Activated CD4-positive, alpha-beta T cell treated with anti-CD3 and anti-CD28 coated beads, Interleukin-2, amount 10 ng/mL, durations not matched to agents 24 days and 14 days (primary cell): ENCODE measurements at places on chromosomes 13 and 19. TPM values are rescaled to one million over a fixed set of nuclear protein-coding genes. Genes with fewer than 3 reads are reported as not detected.

Gene CATSPERD
- not detected in 2 replicates for total RNA-seq

Gene EBI3
- 44.0 and 45.0 TPM in 2 replicates for total RNA-seq

GRCh38 chr13:66859078-66859477 lies 371.1 kb downstream of the PCDH9 start:
- no peak for DNase-seq

Gene ZNF418
- 1.2 and 1.5 TPM in 2 replicates for total RNA-seq

DNA sequence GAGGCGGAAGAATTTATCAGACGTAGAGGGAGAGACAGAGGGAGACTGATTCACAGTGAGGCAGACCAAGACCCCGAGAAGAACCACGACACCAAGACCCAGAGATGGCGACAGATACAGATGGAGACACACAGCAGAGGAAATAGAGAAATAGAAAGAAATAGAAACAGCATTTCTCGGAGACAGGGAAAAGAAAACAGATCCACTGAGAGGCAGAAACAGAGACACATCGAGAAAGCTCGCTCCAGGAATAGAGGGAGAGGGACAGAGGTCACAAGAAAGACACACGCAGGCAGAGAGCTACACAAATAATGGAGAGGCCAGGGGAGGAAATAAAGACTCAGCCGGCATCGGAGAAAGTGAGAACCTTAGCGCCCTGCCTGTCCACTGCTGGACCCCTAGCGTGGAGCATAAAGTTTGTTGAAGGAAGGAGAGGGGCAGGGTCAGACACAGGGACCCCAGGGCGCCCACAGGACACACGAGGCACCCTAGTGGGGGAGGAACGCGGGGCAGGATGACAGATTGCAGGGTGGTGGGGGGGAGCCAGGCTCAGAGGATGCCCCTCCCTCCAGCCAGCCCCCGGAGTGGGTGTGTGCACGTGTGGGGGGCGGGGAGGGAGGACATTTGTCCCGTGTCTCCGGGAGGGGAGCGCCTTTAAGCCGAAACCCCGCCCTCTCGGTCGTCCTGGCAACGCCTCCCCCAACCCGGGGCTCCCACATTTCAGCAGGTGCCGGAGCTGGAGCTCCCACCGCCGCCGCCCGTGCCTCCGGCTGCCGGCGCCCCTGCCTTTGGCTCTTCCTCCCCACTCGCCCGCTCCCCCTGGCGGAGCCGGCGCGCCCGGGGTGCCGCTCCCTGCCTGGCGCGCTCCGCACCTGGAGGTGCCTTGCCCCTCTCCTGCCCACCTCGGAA lies at the start of gene PRKCG:
PRKCG (plus strand) TSS at position 716 of the 909 bp plus-strand sequence. CDS start 298 bp downstream, outside the sequence.
- peak; percentile 91 for DNase-seq

- no peak for DNase-seq
Observed at GRCh38 chr13:38685431-38685830, 1.4 kb upstream of the FREM2 start.

GRCh38 chr13:77034881-77035280 lies 7.9 kb upstream of the FBXL3 start:
- peak; percentile 45 for DNase-seq

Gene GRIN2D
- 0.16 and 0.26 TPM in 2 replicates for total RNA-seq

- no peak for DNase-seq
Observed at GRCh38 chr13:29457299-29457698, 138.2 kb downstream of the SLC7A1 start.

Gene NKPD1
- total RNA-seq, result 0.16 and 0.28 TPM in 2 replicates

DNA sequence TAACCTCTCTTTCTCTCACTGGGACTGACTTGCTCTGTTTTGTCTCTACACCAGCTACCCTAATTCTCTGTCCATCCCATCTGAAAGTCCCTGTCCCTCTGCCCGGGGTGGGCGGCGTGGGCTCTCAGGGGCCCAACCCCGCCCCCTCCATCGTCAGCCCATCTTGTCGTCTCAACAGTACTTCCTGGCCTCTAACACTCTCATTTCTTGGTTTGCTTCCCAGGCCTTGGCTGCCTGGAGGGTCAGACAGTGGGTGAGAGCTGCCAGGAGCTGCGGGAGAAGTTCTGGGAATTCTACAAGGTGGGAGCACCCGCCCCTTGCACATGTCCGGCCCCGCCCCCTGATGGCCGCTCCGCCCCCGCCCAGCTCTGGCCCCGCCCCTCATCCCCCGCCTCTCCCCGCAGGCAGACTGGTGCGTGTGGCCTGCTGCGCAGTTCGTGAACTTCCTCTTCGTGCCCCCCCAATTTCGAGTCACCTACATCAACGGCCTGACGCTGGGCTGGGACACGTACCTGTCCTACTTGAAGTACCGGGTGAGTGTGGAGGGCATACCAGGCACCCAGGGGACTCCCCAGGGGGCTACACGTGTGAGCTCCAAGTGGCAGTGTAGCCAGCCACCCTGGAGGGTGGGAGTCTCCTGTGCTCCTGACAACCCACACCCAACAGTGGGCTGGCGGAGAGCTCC lies 1.7 kb downstream of the MPV17L2 start:
- DNase-seq, result peak; percentile 76

DNA sequence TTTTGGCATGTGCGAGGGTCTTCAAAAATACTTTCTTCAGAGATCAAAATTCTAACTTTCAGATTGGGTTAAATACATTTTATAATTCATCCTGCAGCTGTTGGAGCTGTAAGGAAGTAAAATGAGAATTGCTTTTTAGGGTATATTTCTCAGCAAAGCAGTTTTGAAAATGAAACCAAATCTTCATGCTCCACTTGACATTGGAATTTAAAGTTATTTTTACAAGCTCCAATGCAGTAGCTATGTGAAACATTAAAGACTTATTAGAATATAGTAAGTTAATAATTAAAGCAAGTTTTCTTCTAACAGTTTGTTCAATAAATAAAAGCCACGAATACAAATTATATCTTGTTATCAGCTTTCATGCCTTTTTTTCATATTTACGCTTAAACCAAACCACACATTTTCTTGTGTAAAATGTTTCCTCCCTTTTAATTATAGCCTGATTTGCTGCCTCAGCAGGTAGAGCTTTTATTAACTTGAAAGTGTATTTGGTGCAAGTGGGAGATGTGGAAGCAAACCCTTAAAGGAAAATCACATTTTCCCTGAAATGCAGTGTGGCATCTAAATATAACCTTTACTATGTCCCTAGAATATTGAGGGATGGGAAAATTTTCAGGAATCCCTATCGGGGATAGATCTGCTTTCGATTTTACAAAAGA lies 12.4 kb upstream of the MICU2 start:
- no peak for DNase-seq

DNA sequence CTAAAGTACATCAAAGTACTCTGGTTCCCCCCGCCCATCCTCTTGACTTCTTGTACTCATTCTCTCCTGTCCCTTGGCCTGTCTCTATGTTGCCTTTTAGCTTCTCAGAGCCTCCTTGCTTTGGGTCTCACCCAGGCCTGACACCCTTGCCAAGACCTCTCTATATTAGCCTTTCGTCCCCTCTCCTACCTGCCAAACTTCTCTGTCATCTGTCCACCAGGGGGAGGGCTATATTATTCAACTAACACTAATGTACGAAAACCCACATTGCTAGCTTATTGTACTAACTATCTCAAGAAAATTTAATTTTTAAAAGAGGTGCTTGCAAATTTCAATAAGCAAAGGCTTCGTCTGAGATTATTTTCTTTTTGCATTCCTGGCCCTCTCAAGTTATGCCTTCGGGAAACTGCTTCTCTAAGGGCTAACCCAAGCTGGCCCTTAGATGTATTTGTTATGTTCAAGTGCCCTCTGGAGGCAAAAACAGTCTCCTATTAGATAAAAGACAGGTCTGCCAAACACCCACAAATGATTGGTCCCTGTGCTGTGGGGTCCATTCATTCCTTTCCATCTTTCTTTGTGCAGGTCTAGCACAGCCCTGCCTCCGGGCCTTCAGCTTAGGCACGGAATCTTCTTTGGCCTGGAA lies 6.3 kb upstream of the MRPS31 start:
- peak; percentile 84 for DNase-seq

DNA sequence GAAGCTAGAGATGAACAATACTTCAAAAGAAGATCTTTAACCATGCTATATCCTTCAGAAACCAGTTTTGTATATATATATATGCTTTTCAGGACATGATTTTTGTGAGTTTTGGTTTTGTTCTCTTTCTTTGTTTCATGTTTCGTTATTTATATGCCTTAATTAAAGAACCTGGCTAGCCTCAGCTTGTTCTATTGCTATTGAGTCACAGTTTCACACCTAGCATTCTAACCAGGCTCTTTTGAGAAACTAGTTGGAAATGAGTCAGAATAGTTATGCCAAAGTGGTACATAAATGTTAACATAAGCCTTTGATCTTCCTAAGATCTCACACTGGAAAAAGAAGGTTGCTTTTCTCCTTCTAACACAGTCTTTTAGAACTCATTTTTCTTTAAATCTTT lies 1925.2 kb downstream of the OLFM4 start:
- no peak for DNase-seq

DNA sequence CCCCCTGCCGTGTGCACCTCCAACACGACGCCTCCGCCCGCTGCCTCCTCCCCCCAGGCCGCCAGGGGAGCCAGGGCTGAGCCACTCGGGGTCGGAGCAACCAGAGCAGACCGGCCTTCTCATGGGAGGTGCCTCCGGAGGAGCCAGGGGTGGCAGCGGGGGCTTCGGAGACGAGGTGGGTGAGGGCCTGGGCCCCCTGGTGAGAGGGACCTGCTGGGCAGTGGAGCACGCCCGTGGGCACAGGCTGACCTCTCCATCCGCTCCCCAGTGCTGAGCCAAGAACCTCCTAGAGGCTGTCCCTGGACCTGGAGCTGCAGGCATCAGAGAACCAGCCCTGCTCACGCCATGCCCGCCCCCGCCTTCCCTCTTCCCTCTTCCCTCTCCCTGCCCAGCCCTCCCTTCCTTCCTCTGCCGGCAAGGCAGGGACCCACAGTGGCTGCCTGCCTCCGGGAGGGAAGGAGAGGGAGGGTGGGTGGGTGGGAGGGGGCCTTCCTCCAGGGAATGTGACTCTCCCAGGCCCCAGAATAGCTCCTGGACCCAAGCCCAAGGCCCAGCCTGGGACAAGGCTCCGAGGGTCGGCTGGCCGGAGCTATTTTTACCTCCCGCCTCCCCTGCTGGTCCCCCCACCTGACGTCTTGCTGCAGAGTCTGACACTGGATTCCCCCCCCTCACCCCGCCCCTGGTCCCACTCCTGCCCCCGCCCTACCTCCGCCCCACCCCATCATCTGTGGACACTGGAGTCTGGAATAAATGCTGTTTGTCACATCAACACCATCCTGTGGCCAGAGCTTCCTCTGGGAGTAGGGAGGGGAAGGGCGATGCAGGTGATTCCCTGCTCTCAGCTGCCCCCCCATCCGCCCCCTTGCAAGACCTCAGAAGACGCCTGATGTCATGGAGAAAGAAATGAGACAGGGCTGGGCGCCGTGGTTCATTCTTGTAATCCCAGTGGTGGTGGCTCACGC lies 12.0 kb downstream of the BCAM start:
- no peak for DNase-seq

DNA sequence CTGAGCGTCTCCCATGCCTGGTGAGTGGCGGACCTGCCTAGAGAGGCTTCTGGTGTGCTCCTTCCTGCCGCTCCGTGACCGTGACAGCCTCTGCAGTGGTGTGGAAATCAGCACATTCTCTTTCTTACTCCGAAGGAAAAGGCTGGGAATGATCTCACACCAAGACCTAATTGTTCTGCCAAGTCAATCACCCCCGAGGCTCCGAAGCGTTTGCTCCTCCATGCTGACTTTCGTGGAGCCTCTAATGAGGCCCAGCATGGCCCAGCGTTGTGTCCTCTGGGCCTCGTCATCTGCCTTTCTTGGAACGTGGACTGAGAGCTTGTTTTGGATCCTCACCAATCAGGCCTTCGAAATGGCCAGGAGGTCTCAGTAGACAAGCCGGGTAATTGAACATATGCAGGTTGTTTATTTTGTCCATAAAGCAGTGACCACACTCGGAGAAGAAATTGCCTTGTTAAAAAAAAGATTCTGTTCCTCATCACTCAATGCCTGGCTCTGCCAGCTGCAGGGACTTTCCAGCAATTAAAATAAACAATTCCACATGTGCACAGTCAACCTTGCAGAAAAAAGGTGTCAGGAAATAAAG lies 107.1 kb downstream of the UBL3 start:
- no peak for DNase-seq

Gene SLC10A2
- total RNA-seq, result not detected in 2 replicates

- no peak for DNase-seq
Observed at GRCh38 chr19:35029737-35030256, 473 bp upstream of the SCN1B start.

GRCh38 chr13:33174491-33174890 lies 111.1 kb downstream of the STARD13 start:
- no peak for DNase-seq

GRCh38 chr13:50453188-50453587 lies 390.3 kb downstream of the DLEU7 start:
- no peak for DNase-seq

- DNase-seq, result no peak
Observed at GRCh38 chr13:45108716-45109101, 11.6 kb upstream of the GTF2F2 start.

DNA sequence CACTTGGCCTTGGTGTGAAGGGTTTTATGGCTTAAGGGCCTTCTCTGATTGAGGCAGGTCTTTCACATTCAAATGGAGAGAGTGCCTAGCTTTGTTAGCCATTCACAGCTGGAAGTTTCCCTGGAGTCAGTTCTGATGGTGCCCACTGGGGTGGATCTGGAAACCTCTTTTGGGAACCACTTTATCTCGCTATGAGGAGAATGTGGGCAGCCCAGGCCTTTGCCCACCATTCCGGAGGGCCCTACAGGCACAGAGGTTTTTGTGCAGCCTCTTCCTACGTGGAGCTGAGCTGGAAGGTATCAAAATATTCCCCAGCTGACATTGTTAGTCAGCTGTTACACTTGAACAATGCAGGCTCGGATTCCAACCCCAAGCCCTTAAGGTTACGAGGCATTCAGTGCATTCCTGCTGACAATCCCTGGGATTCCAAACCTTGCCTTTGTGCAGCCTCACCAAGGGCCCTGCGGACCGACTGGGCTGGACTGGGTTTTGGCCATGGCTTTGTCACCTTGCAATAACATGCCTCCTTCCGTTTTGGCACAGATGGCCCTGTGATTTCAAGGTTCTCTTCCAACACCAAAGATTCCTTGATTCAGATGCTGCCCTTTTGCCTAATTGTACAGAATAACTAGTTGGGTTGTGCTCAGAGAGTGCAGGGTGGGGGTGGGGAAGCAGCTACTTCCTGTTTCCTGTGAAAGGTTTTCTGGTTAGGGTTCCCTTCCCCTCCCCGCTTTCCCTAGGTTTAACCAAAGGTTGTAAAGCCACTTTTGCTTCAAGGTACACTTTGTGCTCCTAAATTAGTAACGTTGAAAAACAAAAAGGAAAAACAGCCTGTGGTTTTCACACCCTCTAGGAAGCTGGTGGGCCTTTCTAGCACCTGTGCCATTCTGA lies 27.0 kb downstream of the SAE1 start:
- DNase-seq, result peak; percentile 78

DNA sequence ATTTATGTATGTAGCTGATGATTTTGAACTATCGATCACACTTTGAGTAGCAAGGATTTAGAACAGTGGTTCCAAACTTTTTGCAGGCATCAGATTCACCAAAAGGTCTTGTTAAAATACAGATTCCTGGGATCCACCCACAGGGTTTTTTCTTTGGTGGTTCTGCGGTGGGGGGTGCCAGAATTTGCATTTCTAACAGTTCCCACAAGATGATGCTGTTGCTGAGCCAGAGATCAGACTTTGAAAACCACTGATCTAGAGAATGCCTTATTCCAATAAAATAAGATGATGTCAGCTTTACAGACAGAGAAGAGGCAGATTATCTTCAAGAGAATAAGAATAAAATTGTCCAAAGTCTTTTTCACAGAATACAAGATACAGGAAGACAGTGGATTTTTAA lies 80.9 kb upstream of the SHISA2 start:
- no peak for DNase-seq

Gene CYP2F1
- not detected in 2 replicates for total RNA-seq

- no peak for DNase-seq
Observed at GRCh38 chr13:42225051-42225450, 46.9 kb upstream of the AKAP11 start.

Gene SLAIN1
- total RNA-seq, result 28.7 and 29.1 TPM in 2 replicates
